Nephron progenitor cell (in vitro differentiated cells): ENCODE measurements at places on chromosomes 5 and 9.

DNA sequence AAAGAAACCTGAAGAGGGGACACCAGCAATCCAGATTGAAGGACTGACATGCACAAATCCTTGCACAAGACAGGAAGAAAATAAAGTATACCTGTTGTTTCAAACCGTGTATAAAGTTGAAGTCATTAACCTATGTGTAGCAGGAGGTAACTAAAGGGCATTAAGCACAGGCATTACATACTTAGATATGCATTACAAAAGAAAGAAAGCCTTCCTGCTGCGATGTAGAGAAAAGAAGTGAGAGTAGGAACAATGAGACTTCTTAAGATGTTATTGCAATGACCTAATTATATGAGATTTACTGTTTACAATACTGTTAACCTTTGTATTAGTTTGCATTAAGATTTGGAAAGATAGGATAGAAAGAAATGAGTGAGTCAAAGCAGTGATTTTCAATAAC lies 308.9 kb upstream of the PTPRD start:
- DNase-seq: no peak
- no peak overlapping the region for H3K27ac ChIP-seq
- H3K4me1 ChIP-seq: no peaks in the 10 kb centered on the region
- H3K4me3 ChIP-seq: no peak overlapping the region
- H3K27me3 ChIP-seq: peaks cover 9% of the 10 kb centered on the region

GRCh38 chr9:114098936-114099668 lies at the start of gene KIF12:
Gene KIF12, minus strand, starts transcription at chr9:114099292. Its CDS starts 16 bp downstream, at chr9:114099276.
- peak within 1 kb of the TSS; percentile 83 for H3K4me3 ChIP-seq
- H3K36me3 ChIP-seq: peaks cover 9% of the 10 kb centered on the region
- DNase-seq: peak; percentile 53
- peak within 1 kb of the TSS; percentile 50 for H3K27ac ChIP-seq
- H3K4me1 ChIP-seq: peaks cover 36% of the 10 kb centered on the region
- H3K27me3 ChIP-seq: peaks cover 72% of the 10 kb centered on the region

GRCh38 chr5:156120777-156121176 lies 206.2 kb upstream of the SGCD start:
- H3K36me3 ChIP-seq: no peaks in the 10 kb centered on the region
- DNase-seq: no peak
- no peak overlapping the region for H3K27ac ChIP-seq
- H3K4me1 ChIP-seq: peaks cover 5% of the 10 kb centered on the region
- no peak overlapping the region for H3K4me3 ChIP-seq
- peaks cover 6% of the 10 kb centered on the region for H3K27me3 ChIP-seq

DNA sequence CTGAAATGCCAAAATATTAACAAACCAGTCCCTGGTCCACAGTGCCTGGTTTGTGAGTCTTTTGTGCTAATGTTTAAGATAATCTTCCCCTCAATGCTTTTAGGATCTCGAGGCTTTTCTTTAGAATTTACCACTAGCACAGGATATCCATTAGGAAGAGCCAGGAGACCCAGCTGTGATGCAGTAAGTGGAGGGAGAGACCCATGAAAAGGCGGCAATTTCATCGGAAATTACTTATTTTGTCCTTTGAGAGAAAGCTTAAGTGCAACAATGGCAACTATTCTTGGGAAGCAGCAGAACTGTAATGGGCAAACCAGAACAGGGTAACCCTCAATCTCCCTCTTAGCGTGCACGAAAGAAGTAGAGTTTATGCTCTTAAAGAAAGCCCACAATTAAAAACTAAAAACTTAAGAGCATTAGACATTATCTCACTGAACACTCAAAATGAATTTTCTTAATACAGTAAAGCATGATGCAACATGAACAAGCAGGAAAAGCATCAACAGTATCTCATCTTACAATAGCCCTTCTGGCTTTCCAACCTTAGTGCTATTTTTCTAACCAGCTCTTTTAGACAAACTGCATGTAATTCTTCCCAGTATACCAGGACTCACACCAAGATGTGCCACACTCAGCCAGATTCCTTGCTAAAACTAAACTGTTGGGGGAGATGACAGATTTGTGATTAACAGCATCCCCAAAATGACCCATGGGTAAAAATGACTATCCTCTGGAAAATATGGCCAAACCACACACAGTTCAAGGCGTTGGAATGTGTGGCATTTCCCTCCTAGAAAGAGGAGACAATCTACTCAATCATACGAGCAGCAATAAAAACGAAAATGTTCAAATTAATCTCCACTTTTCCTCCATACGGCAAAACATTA lies 36.4 kb downstream of the PWWP2A start:
- no peak for DNase-seq
- H3K4me3 ChIP-seq: no peak overlapping the region
- H3K36me3 ChIP-seq: peaks cover 26% of the 10 kb centered on the region

DNA sequence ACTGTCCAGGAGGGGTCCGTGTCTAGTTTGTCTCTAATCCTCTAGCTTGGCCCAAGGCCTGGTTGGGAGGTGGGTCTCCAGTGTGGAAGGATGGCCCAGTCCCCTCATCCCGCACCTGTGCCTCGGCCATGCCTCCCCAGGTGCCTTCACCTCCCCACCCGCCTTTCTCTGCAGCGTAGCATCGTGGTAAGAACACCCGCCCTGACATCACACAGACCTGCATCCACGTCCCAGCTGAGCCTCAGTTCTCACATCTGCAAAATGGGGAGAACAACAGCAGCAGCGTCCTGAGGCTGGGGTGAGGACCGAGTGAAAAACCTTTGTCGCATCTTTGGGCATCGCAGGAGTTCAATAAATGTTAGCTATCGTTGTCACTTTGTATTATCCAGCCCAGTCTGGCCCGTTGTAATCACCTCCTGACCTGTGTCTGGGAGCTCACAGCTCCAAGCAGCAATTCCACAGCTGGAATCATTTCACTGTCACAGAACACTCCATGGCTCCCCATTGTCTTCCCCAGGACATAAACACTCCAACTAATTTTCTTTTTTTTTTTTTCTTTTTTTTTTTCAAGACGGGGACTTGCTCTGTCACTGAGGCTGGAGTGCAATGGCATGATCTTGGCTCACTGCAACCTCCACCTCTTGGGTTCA lies 181.2 kb upstream of the IER5L start:
- peaks cover 4% of the 10 kb centered on the region for H3K36me3 ChIP-seq
- no peak overlapping the region for H3K27ac ChIP-seq
- H3K4me3 ChIP-seq: no peak overlapping the region
- no peak for DNase-seq
- H3K27me3 ChIP-seq: peaks cover 5% of the 10 kb centered on the region
- peaks cover 35% of the 10 kb centered on the region for H3K4me1 ChIP-seq

GRCh38 chr5:150500328-150500841 lies 7.5 kb upstream of the NDST1 start:
- no peak for DNase-seq
- no peaks in the 10 kb centered on the region for H3K27me3 ChIP-seq

DNA sequence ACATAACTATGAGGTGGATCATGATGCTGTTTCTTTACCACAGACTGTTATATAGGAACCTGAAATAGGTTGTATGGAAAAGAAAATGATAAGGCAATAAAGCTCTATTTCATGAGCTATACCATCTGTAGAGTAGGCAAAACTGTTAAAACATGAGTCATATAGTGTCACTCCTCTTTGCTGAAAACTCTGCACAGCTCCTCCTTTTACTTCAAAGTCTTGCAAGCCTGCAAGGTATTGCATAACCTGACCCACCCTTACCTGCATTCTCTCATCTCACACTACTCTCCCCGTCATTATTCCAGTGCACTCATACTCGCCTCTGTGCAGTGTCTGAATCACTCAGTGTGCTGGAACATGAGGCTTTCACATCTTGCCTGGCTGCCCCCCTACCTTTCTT lies 790.1 kb downstream of the EFNA5 start:
- H3K27ac ChIP-seq: no peak overlapping the region
- H3K4me1 ChIP-seq: no peaks in the 10 kb centered on the region
- DNase-seq: no peak
- H3K4me3 ChIP-seq: no peak overlapping the region
- H3K36me3 ChIP-seq: no peaks in the 10 kb centered on the region
- H3K27me3 ChIP-seq: no peaks in the 10 kb centered on the region

DNA sequence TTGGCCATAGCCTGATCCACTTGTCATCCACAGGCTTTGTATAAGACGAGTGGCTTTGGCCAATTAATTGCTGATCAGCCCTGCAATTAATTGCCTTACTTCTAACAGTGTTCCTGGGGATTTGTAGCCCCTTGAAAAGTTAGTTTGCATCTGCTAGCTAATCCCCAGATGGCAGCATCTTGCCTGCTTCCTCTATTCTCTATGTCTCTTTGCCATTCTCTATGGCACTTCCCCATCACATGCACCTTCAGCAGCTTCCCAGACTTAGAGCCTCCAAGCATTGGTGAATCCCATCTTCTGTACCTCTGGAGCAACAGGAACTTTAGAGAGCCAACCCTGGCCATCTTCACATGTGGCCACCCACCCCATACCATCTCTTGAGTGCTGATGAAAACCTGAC lies 197.0 kb upstream of the DMAC1 start:
- H3K4me3 ChIP-seq: no peak overlapping the region
- peaks cover 15% of the 10 kb centered on the region for H3K4me1 ChIP-seq
- DNase-seq: no peak
- no peaks in the 10 kb centered on the region for H3K27me3 ChIP-seq

DNA sequence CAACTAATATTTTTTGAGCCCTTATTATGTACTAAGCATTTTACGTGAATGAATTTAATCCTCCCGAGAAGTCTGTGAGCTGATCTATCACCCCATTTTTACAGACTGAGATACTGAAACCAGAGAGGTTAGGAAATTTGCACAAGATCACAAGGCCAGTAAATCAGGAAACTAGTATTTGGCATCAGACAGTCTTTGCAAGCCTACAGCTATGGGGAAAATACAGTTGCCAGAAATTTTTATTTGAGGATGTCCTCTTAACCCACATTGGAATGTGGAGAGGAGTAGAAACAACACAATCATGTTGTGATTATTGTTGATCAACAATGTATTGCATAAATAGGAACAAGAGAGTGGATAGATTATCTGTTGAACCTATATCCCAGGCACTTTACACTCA lies 2.3 kb upstream of the SLC46A2 start:
- no peak overlapping the region for H3K27ac ChIP-seq
- H3K4me3 ChIP-seq: no peak overlapping the region
- DNase-seq: no peak
- peaks cover 78% of the 10 kb centered on the region for H3K27me3 ChIP-seq

GRCh38 chr5:113047234-113047633 lies 70.6 kb downstream of the DCP2 start:
- H3K27ac ChIP-seq: peak overlapping the region; percentile 37
- no peak for DNase-seq
- H3K27me3 ChIP-seq: no peaks in the 10 kb centered on the region
- peaks cover 9% of the 10 kb centered on the region for H3K4me1 ChIP-seq
